ENCODE measurements at places on chromosomes 1 and 21. TPM values are rescaled to one million over a fixed set of nuclear protein-coding genes. Genes with fewer than 3 reads are reported as not detected.

GRCh38 chr21:27639286-27639685 is 672.4 kb upstream of the ADAMTS5 start:
- no peak overlapping the region for H3K27ac ChIP-seq
- no peak overlapping the region for H3K4me3 ChIP-seq
- H3K27me3 ChIP-seq: no peaks in the 10 kb centered on the region
- H3K36me3 ChIP-seq: no peaks in the 10 kb centered on the region

The OR2L13 gene
- not detected for total RNA-seq

The VSIG8 gene
- total RNA-seq: not detected

- no peaks in the 10 kb centered on the region for H3K27me3 ChIP-seq
- peaks cover 37% of the 10 kb centered on the region for H3K4me1 ChIP-seq
- DNase-seq: no peak
- no peak overlapping the region for H3K4me3 ChIP-seq
- H3K36me3 ChIP-seq: no peaks in the 10 kb centered on the region
Measured at GRCh38 chr1:193402977-193403376, 216.6 kb upstream of the B3GALT2 start.

- H3K36me3 ChIP-seq: no peaks in the 10 kb centered on the region
- peak; percentile 57 for DNase-seq
- peak overlapping the region; percentile 94 for H3K4me3 ChIP-seq
Measured at GRCh38 chr1:181089676-181090544, 1.4 kb downstream of the IER5 start.

GRCh38 chr1:158203693-158204457 is 23.2 kb downstream of the CD1D start:
- H3K27ac ChIP-seq: no peak overlapping the region
- H3K4me1 ChIP-seq: no peaks in the 10 kb centered on the region
- no peaks in the 10 kb centered on the region for H3K36me3 ChIP-seq
- no peaks in the 10 kb centered on the region for H3K27me3 ChIP-seq

GRCh38 chr1:230186003-230186863 is 119.2 kb downstream of the GALNT2 start:
- peak overlapping the region; percentile 20 for H3K27ac ChIP-seq
- H3K4me3 ChIP-seq: no peak overlapping the region
- DNase-seq: no peak
- H3K4me1 ChIP-seq: peaks cover 18% of the 10 kb centered on the region
- H3K36me3 ChIP-seq: no peaks in the 10 kb centered on the region

GRCh38 chr1:28898405-28898881 is 15.9 kb upstream of the EPB41 start:
- H3K27me3 ChIP-seq: no peaks in the 10 kb centered on the region
- no peak overlapping the region for H3K27ac ChIP-seq
- H3K36me3 ChIP-seq: no peaks in the 10 kb centered on the region

DNA sequence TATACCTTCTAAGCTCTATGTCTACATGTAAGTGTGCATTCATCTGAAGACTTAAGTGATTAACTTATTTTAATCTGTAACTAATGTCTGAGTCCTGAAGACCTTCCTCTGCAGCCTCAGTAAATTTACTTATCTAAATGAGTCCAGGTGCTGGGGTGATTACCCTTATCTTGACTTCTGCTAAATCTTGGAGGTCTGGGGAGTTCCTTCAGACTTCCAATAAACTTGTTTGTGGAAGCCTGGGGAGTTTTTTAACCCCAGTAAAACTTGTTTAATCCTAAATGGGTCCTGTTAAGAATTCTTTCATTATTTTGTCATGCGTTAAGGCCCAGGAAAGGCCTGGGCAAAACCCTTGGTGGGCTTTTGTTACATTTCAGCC is 37.0 kb downstream of the RSPH1 start:
- H3K27me3 ChIP-seq: no peaks in the 10 kb centered on the region
- H3K4me1 ChIP-seq: peaks cover 8% of the 10 kb centered on the region
- no peak overlapping the region for H3K4me3 ChIP-seq
- no peaks in the 10 kb centered on the region for H3K36me3 ChIP-seq

The NGF gene
- total RNA-seq: 0.72 TPM

The SLAMF8 gene
- total RNA-seq: 8.8 TPM

The CFAP57 gene
- total RNA-seq: 0.40 TPM

GRCh38 chr1:107687849-107688753 is 276.9 kb downstream of the VAV3 start:
- no peaks in the 10 kb centered on the region for H3K36me3 ChIP-seq
- H3K27me3 ChIP-seq: no peaks in the 10 kb centered on the region
- no peaks in the 10 kb centered on the region for H3K4me1 ChIP-seq
- peak overlapping the region; percentile 30 for H3K4me3 ChIP-seq

The PGBD2 gene
- total RNA-seq: 4.2 TPM

The FBXO2 gene
- 75.6 TPM for total RNA-seq

DNA sequence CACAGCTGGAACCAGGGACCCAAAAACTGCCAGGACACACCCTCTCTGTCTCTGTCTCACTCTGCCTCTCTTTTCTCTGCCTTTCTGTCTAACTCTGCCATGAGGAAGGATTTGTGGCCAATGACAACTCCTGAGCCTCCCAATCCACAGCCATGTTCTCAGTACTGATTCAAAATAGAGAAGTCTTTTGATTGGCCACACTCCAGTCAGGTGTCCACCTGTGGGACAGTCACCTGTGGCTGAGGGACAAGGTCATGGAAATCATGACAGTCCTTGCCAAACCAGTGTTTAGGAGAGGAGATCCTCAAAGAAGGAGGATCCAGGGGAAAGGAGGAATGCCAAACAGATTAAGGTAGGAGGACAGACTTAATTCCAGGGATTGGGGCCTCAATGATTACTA is 15.8 kb downstream of the TINAGL1 start:
- no peak for DNase-seq
- H3K27ac ChIP-seq: no peak overlapping the region
- H3K36me3 ChIP-seq: no peaks in the 10 kb centered on the region
- no peak overlapping the region for H3K4me3 ChIP-seq
- H3K4me1 ChIP-seq: peaks cover 12% of the 10 kb centered on the region

GRCh38 chr1:233859446-233859845 is 45.0 kb upstream of the SLC35F3 start:
- no peaks in the 10 kb centered on the region for H3K27me3 ChIP-seq
- no peaks in the 10 kb centered on the region for H3K4me1 ChIP-seq
- H3K4me3 ChIP-seq: no peak overlapping the region
- DNase-seq: no peak
- H3K36me3 ChIP-seq: no peaks in the 10 kb centered on the region
- H3K27ac ChIP-seq: no peak overlapping the region

DNA sequence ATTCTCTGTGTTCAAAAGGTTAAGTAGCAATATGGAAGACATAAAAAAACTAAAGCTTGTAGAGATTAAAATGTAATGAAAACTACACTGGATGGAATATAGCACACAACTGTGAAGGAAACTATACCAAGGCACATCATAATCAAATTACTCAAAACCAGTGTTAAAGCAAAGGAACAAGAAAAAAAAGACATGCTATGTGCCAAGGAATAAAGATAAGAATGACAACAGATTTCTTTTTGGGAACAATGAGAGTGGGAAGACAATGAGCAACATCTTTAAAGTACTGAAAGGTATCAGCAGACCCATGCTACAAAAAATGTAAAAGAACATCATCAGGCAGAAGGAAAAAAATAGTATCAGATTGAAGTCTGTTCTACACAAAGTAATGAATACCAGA is 157.8 kb downstream of the VPS13D start:
- H3K4me1 ChIP-seq: no peaks in the 10 kb centered on the region
- no peaks in the 10 kb centered on the region for H3K27me3 ChIP-seq
- H3K36me3 ChIP-seq: peaks cover 12% of the 10 kb centered on the region
- no peak for DNase-seq
- H3K27ac ChIP-seq: no peak overlapping the region

- no peak overlapping the region for H3K27ac ChIP-seq
- H3K36me3 ChIP-seq: no peaks in the 10 kb centered on the region
- no peaks in the 10 kb centered on the region for H3K4me1 ChIP-seq
- DNase-seq: no peak
Measured at GRCh38 chr1:203213126-203213525, 16.3 kb downstream of the CHIT1 start.

- no peak for DNase-seq
- no peak overlapping the region for H3K27ac ChIP-seq
- no peaks in the 10 kb centered on the region for H3K36me3 ChIP-seq
- H3K27me3 ChIP-seq: no peaks in the 10 kb centered on the region
Measured at GRCh38 chr1:206080026-206080820, 27.2 kb downstream of the RHEX start.

GRCh38 chr1:179831852-179832699 is 45.5 kb downstream of the TOR1AIP2 start:
- DNase-seq: no peak
- no peak overlapping the region for H3K27ac ChIP-seq
- no peaks in the 10 kb centered on the region for H3K36me3 ChIP-seq
- no peaks in the 10 kb centered on the region for H3K4me1 ChIP-seq

- H3K4me3 ChIP-seq: no peak overlapping the region
- H3K4me1 ChIP-seq: no peaks in the 10 kb centered on the region
- H3K27ac ChIP-seq: no peak overlapping the region
- no peak for DNase-seq
Measured at GRCh38 chr1:116203920-116204319, 92.7 kb downstream of the MAB21L3 start.

GRCh38 chr1:182145441-182145840 is 83.9 kb upstream of the ZNF648 start:
- no peaks in the 10 kb centered on the region for H3K36me3 ChIP-seq
- H3K27ac ChIP-seq: peak overlapping the region; percentile 68
- H3K4me3 ChIP-seq: no peak overlapping the region

GRCh38 chr1:101166583-101167120 is 70.2 kb upstream of the S1PR1 start:
- no peaks in the 10 kb centered on the region for H3K36me3 ChIP-seq
- no peak overlapping the region for H3K4me3 ChIP-seq
- no peaks in the 10 kb centered on the region for H3K27me3 ChIP-seq
- H3K4me1 ChIP-seq: no peaks in the 10 kb centered on the region
- no peak for DNase-seq

- no peaks in the 10 kb centered on the region for H3K27me3 ChIP-seq
- H3K36me3 ChIP-seq: no peaks in the 10 kb centered on the region
- H3K4me1 ChIP-seq: peaks cover 5% of the 10 kb centered on the region
Measured at GRCh38 chr1:6587261-6588005, 7.6 kb downstream of the ZBTB48 start.

- no peak overlapping the region for H3K27ac ChIP-seq
- H3K36me3 ChIP-seq: no peaks in the 10 kb centered on the region
- H3K27me3 ChIP-seq: no peaks in the 10 kb centered on the region
- DNase-seq: no peak
Measured at GRCh38 chr1:66244429-66244828, 289.5 kb upstream of the SGIP1 start.

The PCNT gene
- total RNA-seq: 10.9 TPM

GRCh38 chr21:27418346-27418745 is 451.5 kb upstream of the ADAMTS5 start:
- no peak overlapping the region for H3K27ac ChIP-seq
- no peaks in the 10 kb centered on the region for H3K4me1 ChIP-seq
- H3K27me3 ChIP-seq: no peaks in the 10 kb centered on the region
- H3K4me3 ChIP-seq: no peak overlapping the region

The SPRR4 gene
- total RNA-seq: not detected

GRCh38 chr1:66533804-66534740 is at the start of gene SGIP1:
Gene SGIP1 (plus strand): TSS chr1:66534153. CDS start chr1:66534359, 206 bp downstream.
- H3K36me3 ChIP-seq: no peaks in the 10 kb centered on the region
- H3K27ac ChIP-seq: no peak within 1 kb of the TSS
- H3K4me3 ChIP-seq: peak within 1 kb of the TSS; percentile 18
- peaks cover 7% of the 10 kb centered on the region for H3K4me1 ChIP-seq
- no peaks in the 10 kb centered on the region for H3K27me3 ChIP-seq

The CASQ1 gene
- not detected for total RNA-seq

DNA sequence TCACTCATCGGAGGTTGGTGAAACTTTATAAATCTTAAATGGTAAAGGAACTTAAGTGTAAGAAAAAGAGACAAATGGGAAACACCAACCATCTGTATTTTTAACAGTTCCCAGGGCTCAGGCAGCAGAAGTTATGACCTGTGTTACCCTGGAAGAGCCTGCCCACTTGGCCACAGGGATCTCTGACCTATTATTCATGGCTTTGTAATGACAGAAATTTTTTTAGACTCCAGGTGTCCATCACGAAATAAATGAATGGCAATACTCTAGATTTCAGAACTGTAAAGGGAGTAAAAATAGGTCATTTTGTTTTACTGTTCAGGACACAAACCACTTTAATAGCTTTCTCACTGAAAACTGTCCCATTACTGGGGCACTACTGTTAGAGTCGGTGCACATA is 389.8 kb downstream of the VAV3 start:
- DNase-seq: no peak
- H3K27me3 ChIP-seq: no peaks in the 10 kb centered on the region
- no peak overlapping the region for H3K27ac ChIP-seq
- H3K4me3 ChIP-seq: no peak overlapping the region
- H3K36me3 ChIP-seq: no peaks in the 10 kb centered on the region
- H3K4me1 ChIP-seq: no peaks in the 10 kb centered on the region

The AQP10 gene
- total RNA-seq: not detected

GRCh38 chr1:51697166-51697565 is 80.3 kb downstream of the OSBPL9 start:
- H3K27me3 ChIP-seq: no peaks in the 10 kb centered on the region
- H3K27ac ChIP-seq: no peak overlapping the region
- no peaks in the 10 kb centered on the region for H3K36me3 ChIP-seq
- H3K4me1 ChIP-seq: peaks cover 9% of the 10 kb centered on the region
- H3K4me3 ChIP-seq: no peak overlapping the region
- DNase-seq: no peak

The CNKSR1 gene
- 20.8 TPM for total RNA-seq

The ATP1A4 gene
- total RNA-seq: not detected

GRCh38 chr1:3402258-3403010 is 52.0 kb upstream of the ARHGEF16 start:
- H3K36me3 ChIP-seq: no peaks in the 10 kb centered on the region
- H3K27ac ChIP-seq: no peak overlapping the region
- no peak for DNase-seq
- H3K27me3 ChIP-seq: no peaks in the 10 kb centered on the region
- no peak overlapping the region for H3K4me3 ChIP-seq

GRCh38 chr1:40635763-40636500 is 29.6 kb downstream of the RIMS3 start:
- H3K4me1 ChIP-seq: peaks cover 3% of the 10 kb centered on the region
- no peak for DNase-seq
- no peak overlapping the region for H3K4me3 ChIP-seq

The STPG1 gene
- total RNA-seq: 3.1 TPM

- no peaks in the 10 kb centered on the region for H3K4me1 ChIP-seq
- no peaks in the 10 kb centered on the region for H3K36me3 ChIP-seq
- H3K27ac ChIP-seq: no peak overlapping the region
- H3K27me3 ChIP-seq: no peaks in the 10 kb centered on the region
Measured at GRCh38 chr1:95790136-95790535, 556.1 kb downstream of the RWDD3 start.

The CELA3A gene
- total RNA-seq: 51,987 TPM

Measured in pancreas (tissue), 10 donors.